Activated T-helper 1 cell treated with anti-CD3 and anti-CD28 coated beads, Interleukin-2, amount 50 U/mL, for 16 hours (primary cell): ENCODE measurements at places on chromosomes 6 and 20.

- no peak for DNase-seq
Measured at GRCh38 chr6:7887278-7887991, 23.2 kb downstream of the TXNDC5 start.

GRCh38 chr6:169618526-169619490 is 83.0 kb downstream of the WDR27 start:
- DNase-seq: no peak

DNA sequence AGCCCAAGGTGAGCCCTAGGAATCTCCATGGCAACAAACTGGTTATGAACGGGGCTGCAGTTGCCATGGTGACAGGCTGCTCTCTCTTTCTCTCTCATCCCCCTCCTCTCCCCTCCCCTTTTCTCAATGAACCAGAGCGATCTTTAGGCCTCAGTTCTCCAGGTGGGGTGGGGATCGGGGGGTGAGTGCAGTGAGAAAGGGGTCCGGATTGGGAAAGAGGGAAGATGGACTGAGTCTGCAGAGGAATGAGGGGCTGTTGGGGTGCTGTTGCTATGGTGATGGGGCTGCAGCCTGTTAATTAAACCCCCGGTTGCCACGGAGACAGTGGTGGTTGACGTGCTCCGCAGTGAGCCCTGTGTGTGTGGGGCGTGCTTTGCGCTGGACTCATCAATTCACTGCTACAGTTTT is 3.6 kb upstream of the SLC12A5 start:
- DNase-seq: no peak

DNA sequence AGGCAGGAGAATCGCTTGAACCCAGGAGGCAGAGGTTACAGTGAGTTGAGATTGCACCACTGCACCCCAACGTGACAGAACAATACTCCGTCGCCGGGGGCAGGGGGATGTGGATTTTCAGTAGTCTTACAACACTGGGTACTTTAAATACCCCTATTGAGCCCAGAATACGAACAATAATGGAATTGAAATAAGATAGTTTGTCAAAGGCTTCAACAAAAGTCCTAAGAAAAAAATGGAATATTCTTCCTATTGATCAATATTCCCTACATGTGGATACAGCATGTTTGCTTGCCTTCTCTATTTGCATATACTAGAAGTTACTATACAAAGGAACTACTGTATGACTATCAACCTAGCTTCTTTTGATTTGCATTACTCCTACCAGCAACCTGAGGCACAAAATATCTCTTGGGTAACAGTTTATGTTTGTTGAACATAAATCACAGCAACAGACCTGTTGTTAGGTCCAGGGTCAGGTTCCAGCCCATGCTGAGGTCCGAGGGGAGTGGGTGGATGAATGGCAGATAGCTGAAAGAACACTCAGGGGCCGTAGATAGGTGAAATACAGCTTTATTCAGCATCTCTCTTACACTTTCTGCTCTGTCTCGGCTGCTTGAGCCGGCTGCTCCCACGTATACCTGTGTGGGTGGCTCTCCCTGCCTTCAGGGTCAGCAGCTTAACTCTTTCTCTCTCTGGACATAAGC is 23.8 kb downstream of the MAN1A1 start:
- DNase-seq: no peak

DNA sequence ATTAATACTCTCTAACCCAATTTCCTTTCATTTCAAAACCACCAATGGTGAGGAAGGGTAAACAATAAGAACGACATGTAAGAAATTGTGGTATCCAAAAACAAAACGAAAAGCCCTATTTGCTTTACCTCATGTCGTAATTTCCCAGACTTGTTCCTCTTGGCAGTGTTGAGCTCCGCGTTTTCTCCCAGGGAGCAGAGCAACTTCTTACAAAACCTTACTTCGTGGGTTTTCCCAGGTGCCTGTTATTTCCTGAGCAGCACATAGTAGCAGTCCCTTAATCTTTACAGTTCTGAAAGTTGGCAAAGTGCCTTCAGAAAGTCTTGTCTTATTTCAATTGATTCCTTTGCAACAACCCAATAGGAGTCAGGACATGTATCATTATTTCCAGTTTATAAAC is 207.9 kb upstream of the MARCKS start:
- no peak for DNase-seq

GRCh38 chr20:49620364-49621240 is 52.7 kb upstream of the PTGIS start:
- no peak for DNase-seq

- DNase-seq: no peak
Measured at GRCh38 chr20:52943185-52943841, 28.8 kb upstream of the TSHZ2 start.
